Tibial nerve (tissue), 4 donors: ENCODE measurements at places on chromosomes 1 and 21. TPM values are rescaled to one million over a fixed set of nuclear protein-coding genes. Genes with fewer than 3 reads are reported as not detected.

The RGSL1 gene
- not detected for total RNA-seq

The HJV gene
- not detected for total RNA-seq

The CD247 gene
- total RNA-seq = 1.5 TPM

The FBLIM1 gene
- total RNA-seq = 33.3 TPM

The CCDC27 gene
- not detected for total RNA-seq

The GRHL3 gene
- total RNA-seq = not detected

The DMRTA2 gene
- not detected for total RNA-seq

The SYCP1 gene
- not detected for total RNA-seq

The CFHR1 gene
- total RNA-seq = 5.7 TPM

The ASB17 gene
- total RNA-seq = not detected
